ENCODE measurements at places on chromosomes 7 and 10.

GRCh38 chr10:69217119-69217754 is 2.9 kb upstream of the HKDC1 start:
- DNase-seq = peak; percentile 30

GRCh38 chr10:125373546-125373945 is 213.2 kb upstream of the CTBP2 start:
- DNase-seq = no peak

DNA sequence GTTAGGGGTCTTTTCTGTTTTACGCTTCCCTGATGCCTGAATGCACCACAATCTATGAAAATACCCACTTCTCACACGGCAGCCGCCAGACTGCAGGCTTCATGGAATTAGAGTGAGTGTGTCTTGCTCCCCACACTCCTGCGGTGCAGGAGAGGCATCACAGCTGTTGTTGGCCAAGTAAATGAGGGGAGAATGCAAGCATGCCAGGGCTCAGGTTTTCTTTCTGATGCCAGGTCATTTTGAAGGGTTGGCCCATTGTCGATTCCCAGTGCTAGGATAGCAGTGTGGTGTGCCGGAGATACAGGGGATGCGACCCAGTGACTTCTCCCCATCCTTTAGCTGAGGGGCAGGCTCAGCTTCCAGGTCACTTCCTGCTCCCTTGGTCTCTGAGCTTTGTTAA is 16.3 kb downstream of the CXCL12 start:
- DNase-seq = no peak

DNA sequence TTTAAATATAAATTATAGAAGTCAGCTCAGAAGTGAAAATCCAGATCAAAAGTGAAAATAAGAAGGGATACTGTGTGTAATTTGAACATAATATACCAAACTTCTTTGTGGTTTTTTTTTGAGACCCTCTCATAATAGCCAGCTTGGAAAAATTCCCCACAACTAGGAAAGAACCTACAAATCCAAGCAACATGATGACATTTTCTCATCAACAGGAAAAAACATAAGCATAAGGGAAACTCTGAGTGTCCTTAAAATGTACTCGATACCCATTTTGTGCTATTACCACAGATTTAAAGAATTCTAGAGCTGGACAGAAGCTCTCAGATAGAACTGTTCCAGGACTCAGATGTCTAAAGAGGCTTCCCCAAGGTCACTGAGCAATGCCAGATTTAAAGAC is 214.8 kb upstream of the KLF14 start:
- no peak for DNase-seq

GRCh38 chr10:120012566-120012965 is 120.0 kb downstream of the SEC23IP start:
- no peak for DNase-seq

DNA sequence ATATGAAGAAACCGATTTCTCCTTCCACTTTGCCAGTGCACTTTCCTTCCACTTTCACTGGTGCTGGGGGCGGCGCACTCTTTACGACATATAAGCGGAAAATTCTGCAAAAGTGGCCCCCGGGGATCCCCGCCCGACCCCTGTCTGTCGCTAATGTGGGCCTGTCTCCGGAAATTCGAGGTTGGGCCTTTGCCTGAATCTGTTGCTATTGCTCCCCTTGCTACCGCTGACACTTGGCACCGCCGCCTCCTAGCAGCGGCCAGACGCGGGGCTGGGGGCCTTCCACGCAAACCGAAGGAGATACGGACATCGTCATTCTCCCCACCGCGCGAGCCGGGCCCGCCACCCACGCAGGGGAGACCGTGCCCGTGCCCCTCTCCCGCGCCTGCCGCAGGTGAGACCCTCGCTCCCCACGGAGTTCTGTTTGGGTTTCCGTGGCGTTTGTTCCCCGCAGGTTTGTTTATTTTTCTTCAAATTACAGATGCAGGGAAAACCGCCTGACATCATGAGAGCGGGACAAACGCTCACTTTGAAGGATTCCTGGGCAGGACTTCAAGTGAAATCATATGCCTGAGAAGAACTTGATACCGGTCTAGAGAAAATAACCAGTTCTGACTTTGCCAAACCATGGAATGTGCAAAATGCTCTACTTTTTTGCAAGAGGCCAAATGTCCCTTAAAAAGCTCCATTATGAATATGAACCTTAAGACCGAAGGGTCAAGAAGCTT is 5.0 kb downstream of the TWIST1 start:
- DNase-seq = peak; percentile 48

- DNase-seq = no peak
These were observed 8.8 kb upstream of the ABI1 start for GRCh38 chr10:26869528-26869927.

- DNase-seq = no peak
These were observed 336.4 kb upstream of the TMEM229A start for GRCh38 chr7:124369310-124369709.

GRCh38 chr10:21808550-21808949 is 195.0 kb downstream of the DNAJC1 start:
- DNase-seq = no peak

DNA sequence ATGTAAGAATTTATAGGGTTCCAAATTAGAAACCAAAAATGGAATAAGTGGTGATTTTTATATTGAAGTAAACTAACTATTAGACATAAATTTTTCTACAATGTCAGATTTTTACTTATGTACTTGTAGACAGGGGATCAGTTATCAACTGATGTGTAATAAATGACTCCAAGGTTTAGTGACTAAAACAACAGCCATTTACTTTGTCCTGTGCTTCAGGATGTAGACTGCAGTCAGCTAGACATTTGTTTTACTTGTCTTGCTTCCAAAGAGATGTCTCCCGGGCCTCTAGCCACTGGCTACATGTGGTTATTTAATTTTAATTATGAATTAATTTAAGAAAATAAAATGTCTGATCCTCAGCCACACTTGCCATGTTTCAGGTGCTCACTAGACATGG is 249.7 kb upstream of the IGFBP3 start:
- no peak for DNase-seq

DNA sequence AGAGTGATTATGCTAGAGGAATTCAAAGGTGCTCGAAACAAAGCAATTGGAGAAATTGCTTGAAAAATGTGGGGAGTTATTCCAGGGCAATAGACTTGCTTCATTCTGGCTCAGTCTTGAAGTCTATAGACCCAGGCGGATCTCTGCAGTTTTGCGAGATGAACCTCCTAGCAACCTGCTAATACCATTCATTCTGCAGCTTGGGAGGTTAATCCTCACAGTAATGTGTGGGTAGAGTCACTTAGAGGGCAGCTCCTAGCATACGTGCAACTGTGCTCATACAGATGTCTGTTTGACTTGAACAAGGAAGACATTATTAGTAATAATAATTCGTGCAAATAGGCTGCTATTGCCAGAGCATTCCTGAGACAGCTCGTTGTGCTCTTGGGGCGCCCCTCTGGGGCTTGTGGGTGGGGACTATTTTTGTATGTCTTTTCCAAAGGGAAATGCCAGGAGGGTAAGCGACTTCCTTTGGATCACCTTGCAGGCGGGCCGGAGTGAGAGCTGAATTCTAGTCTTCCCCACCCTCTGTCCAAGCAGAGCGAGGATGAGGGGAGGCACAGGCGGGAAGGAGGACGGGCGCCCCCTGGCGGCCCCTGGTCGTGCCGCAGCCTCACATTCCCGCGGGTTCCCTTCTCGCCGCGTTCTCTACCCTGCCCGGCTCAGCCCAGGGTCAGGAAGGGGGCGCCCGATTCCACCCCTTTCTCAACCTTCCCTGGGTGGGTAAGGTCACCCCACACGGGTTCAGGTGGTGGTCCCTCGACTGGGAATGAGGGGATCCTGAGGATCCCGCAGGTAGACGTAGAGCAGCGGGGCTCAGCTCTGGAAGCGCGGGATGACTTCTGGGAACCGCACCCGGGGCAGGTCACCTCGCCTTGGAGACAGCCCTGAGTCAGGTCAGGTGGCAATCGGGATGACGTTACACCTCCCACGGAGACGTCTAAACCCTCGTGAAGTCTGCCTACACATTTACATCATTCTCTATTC is 241.5 kb downstream of the PHTF2 start:
- no peak for DNase-seq

DNA sequence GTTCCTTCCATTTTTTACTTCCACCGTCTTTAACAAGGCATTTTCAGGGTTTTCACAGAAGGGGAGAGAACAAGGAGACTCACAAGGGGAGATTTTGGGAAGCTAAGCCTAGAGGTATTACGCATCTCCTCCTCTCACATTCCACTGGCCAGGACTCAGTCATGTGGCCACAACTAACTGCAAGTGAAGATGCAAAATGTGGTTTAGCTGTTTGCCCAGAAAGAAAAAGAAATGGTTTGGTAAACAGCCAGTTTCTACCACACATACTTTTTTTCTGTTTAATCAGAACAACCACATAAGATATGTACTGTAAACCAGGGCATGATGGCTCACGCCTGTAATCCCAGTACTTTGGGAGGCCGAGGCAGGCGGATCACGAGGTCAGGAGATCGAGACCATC is 21.4 kb upstream of the HELLS start:
- no peak for DNase-seq

DNA sequence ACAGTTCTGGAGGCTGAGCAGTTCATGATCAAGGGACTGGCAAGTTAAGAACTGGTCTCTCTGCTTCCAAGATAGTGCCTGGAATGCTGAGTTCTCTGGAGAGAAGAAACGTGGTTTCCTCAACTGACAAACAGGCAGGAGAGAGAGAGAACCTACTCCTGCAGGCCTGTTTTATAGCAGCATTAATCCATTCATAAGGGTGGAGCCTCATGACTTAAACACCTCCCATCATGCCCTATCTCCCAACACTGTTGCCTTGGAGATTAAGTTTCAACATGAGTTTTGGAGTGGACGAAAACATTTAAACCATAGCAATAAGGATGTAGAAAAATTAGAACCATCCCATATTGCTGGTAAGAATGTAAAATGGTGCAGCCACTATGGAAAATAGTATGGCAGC is 32.3 kb upstream of the IMMP2L start:
- DNase-seq = no peak

DNA sequence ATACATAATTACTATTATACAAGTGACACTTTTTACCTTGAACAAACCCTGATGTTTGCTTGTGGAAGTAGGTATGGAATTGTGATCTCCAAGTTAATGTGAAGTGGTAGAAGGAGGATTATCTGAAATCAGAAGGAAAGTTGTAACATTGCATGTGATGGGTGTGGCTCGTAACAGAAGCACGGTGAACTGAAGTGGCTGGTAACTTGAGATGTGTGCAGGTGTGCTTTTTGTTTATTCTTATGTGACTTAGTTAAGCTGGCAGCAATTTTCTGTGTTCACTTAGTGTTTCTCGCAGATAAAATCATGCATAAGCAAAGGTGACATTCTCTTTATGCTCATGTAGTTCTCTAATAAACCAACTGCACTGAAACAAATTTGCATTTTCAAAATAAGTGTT is 82.3 kb downstream of the ZEB1 start:
- no peak for DNase-seq

- DNase-seq = no peak
These were observed 164.7 kb upstream of the KLF6 start for GRCh38 chr10:3949711-3950110.

DNA sequence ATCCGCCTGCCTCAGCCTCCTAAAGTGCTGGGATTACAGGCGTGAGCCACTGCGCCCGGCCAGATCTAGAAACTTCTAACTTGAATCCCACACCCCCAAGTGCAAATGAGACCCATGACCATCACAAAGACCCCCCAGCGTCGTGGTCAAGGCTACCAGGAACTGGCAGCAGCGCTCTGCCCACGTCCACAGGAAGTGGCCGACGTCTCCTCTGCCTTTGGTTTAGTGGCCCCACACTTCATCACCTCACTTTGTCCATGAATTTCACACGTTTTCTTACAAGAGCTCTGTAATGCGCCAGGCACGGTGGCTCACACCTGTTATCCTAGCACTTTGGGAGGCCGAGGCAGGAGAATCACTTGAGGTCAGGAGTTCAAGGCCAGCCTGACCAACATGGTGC is 53.5 kb upstream of the TNRC18 start:
- no peak for DNase-seq

Data from kidney (tissue), 22 donors.